ENCODE measurements at places on chromosomes 2 and 18.

DNA sequence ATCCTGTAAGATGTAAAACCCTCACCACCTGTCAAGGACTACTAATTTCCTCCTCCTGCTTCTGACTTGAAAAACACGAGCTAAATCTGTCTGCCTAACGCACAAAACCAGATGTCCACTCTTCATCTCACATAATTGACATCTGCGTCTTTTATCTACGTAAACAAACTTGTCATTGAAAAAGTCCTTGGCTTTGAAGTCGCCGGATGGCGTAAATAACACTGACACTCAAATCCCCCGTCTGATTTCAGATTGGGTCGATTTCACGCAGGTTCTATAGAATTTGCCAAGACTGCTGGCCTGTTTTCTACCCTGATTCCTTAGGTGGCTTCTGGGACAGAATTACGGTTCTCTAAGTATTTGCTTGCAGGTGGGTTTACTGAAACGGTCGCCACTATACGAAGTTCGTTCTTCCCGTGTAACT lies 539 bp upstream of the MOB4 start:
- DNase-seq: no peak

DNA sequence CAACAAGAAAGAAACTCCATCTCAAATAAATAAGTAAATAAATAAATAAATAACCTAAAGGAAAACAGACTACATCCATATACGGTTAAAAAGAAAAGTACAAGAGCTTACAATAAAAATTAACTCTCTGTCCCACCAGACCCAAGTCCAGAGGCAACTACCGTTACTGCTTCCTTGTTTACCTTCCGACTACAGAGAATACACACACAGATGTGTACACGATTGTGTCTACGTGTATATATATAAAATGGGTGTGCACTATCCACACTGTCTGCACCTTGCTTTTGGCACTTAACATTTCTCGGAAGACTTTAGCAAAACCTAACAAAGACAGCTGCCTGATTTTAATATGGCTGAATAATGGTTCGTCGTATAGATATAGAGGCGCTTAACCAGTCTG lies 69.9 kb downstream of the ACTR2 start:
- DNase-seq: no peak

GRCh38 chr2:62713837-62714236 lies 8.3 kb downstream of the EHBP1 start:
- no peak for DNase-seq

DNA sequence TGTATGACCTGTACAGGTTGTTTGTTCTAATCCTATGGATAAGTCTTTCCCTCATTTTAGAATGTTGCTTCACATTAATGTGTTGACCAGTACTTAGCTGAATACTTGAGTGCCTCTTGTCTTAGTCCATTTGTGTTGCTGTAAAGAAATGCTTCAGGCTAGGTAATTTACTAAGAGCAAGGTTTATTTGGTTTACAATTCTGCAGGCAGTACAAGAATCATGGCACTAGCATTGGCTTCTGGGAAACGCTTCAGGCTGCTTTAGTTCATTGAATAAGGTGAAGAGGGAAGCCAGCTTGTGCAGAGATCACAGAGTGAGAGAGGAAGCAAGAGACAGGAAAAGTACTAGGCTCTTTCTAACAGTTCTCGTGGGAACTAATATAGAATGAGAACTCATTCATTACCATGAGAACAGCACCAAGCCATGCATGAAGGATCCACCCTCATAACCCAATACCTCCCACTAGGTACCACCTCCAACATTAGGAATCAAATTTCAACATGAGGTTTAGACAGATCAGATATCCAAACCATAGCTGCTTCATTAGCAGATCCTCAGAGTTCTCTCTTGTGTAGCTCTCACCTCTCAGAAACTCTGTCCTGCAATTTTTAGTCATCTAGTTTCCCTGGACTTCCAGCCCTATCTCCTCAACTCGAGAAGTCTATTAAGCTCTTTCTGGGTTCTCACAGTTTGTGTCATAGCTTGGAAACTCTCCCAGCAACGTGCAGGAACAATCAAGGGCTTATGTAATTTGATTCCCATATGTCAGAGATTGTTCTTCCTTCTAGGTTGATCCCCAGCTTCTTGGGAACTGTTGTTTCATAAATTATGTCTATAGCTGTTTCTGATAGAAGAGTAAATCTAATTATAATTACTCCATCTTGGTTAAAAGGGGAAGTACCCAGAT lies 2082.3 kb upstream of the CELF4 start:
- DNase-seq: no peak

GRCh38 chr18:24735624-24736231 lies 275.3 kb downstream of the HRH4 start:
- DNase-seq: no peak

- DNase-seq: no peak
Observed at GRCh38 chr2:36657703-36658102, 38.8 kb upstream of the VIT start.

DNA sequence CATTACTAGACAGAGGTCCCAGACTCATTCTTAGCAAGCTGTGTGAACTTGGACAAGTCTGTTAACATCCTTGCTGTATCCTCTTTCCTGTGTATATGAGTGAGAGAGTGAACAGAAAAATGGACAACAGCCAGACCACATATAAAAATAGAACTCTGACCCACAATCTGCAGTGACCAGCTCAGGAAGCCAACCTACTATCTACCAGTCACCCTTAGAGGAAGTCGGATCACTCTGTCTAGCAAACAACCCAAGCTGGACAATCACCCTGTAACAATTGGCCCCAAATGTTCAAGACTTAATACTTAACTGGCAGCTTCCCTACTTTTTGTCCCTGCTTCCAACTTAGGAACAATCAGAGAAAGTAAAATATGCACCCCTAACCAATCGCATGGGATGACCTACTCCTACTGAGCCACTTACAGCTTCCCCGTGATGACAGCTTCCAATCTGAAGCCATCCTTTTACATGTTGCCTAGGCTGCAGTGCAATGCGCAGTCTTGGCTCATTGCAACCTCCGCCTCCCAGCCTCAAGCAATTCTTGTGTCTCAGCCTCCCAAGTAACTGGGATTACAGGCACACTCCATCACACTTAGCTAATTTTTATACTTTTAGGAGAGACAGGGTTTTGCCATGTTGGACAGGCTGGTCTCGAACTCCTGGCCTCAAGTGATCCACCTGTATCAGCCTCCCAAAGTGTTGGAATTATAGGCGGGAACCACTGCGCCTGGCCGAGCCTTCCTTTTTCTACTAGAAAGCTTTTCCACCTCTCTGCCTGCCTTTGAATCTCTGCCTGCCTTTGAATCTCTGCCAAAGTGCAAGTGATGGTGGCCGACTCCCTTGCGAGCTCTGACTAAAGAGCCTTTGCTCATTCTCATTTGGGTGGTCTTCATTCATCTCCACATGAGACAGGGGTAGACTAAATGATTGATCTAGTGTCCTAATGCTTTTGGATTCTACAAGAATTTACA lies 158.3 kb upstream of the NDUFV2 start:
- no peak for DNase-seq

DNA sequence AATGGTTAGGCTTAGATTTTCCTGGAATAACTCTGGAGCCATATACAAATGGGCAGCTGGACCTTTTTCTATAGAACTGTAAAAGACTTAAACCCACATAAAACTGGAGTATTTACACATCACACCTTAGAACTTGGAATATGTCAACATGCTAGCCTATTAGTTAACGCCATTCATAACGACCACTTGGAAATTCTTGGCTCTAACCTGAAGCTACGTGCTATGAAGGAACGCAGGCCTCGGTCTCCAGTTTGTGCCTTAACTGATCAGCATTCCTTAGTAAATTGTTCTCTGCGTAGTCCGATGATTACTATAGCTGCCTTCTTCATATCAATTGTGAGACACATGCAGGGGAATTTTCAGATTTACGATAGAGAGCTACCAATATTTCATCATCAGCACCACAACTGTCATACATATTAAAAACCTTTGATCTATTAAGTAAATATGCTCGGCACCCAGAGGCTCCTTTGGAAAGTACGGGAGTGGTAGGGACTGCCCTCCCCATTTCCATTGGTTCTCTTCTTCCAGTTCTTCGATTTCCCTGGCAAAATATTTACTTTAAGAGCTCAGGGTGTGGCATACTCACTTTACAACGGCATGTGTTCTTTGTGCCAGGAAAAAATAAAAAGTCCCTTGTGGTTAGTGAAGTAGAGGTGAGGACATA lies 17.5 kb upstream of the CCL20 start:
- DNase-seq: no peak

- no peak for DNase-seq
Observed at GRCh38 chr2:125456693-125457363, 1199.1 kb upstream of the GYPC start.

DNA sequence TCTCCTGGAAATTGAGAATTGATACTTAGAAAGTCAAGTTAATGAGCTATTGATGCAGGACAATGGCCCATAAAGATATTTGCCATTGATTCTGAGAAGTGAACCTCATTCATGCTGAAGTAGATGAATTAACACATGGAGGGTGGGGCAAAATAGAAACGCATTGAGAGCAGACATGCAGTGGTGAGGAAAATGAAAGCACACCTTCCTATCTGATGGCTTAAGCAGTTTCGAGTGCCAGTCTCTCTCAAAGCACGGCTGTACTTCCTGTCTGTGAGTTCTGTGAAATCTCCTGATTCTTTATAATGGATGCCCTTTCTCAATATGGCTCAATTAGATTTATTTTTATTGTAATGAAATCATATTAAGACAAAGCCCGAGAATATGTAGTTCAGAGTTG lies 247.0 kb downstream of the TMX3 start:
- DNase-seq: no peak

DNA sequence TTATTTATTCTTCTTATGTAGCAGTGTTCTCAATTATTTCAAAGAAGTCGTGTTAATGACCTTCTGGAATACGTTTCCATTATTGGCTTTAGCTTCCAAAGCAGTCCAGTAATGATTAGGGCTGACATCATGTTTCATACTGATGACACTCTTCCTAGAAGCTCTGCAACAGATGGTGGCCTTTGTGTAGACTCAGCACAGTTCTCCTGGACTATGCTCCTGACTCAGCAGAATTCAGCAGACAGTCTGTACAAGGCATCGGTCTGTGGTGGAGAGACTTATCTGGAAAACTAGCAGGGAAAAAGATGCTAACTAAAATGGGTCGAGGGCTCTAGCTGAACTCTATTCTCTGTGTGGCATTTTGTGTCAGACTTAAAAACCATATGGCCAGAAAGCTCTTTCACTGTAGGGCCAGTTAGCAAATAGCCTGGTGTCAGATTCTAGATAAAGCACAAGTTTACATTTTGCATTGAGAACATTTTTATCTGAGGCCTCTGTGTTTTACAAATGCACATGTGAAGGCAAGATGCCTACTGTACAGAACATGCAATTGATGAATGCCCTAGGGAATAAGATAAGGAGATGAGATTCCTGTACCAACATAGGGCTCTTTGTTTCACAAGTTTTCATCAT lies 35.1 kb downstream of the GULP1 start:
- DNase-seq: no peak

GRCh38 chr2:241814643-241815476 lies 5.9 kb downstream of the NEU4 start:
- DNase-seq: no peak

DNA sequence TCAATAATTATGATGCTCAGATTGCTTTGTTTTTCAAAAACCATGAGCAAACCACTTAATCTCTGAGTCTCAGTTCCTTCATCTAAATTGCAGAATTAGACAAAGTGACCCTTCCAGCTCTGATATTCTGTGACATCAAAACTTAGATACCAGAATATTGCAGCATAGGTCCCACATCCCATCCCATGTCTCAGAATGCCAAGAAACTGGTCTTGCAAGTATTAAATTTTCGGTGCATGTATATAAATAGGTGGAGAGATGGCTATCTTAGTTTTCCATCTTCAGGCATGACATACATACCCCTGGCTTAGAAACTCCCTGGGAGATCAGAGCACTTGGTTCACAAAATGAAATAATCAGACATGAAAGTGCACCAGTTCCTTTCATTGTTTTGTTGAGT lies 39.8 kb downstream of the WDR75 start:
- no peak for DNase-seq

DNA sequence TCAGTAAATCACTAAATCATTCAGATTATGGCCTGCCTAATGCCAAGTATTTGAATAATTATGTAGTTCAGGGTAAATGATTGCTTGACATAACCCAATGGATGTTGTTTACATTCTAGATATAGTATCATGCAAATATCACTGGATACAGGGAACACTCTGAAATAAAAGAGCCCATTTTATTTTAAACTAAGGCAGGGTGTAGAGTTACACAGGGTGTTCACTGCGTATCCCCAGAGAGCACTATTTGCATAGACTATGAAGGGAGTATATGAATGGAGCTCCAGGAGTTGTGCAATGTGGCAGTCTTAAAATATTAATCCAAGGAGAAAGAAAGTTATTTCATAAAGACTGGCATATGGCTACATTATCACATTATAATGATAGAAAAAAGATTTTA lies 701.1 kb upstream of the KLHL29 start:
- DNase-seq: no peak

- no peak for DNase-seq
Observed at GRCh38 chr18:80249217-80250093, 2.1 kb upstream of the PARD6G start.
